ENCODE measurements at places on chromosomes 5 and 9.

DNA sequence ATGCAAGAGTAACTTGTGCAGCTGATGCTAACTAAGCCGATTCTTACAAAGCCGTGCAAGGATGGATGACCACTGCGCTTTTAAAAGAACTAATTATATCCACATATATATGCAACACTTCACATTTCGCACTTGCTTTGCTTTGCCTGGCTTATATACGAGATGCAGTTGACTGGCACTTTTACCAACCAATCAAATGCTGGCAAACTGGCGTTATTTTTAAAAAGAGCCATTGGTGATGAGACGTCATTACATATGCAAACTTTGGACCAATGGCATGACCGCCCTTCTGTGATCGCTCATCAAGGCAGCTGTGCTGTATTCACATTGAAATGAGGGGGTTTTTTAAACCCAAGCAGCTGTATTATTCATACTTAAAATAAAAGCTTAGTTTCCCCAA is 1147.7 kb upstream of the WWC1 start:
- DNase-seq: no peak

GRCh38 chr5:135085936-135086725 is 52.1 kb upstream of the PITX1 start:
- no peak for DNase-seq

GRCh38 chr5:10228288-10228687 is 21.4 kb downstream of the ATPSCKMT start:
- no peak for DNase-seq

GRCh38 chr9:77926371-77926878 is 105.2 kb downstream of the GNAQ start:
- DNase-seq: peak; percentile 37

DNA sequence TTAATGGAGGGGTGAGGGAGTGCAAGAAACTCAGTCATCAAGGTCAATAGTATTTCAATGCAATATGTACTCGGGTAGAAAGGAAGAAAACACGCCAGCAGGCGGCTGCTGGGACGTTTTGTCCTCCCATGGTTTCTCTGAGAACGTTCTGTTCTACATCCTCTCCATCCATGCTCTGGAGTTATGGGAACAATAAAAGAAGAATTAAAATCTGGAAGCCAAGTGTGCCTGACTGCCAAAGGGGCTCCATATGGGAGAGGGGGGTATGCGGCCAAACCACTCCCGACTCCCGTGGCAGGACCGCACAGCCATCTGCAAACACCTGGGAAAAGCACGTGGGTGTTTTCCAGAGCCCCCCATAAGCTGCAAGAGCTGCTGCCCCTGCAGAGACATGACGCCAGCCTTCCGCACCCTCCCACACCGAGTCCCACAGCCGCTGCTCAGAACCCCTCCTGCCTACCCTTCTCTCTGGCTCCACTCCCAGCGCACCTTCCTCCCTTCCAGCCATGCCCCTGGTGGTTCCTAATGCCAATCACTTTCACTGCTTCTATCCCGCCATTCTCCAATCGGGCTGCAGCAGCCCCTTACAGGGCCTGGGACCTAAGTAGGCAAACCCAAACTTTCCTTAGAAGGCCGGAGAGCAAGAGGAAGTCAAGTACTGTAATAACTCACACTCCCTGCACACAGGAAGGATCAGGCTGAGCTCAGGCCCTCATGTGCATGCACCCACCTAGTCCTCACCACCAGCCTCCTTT is 241.6 kb downstream of the SYK start:
- no peak for DNase-seq

- no peak for DNase-seq
Measured at GRCh38 chr9:2242831-2243330, 227.7 kb downstream of the SMARCA2 start.

- no peak for DNase-seq
Measured at GRCh38 chr5:168174376-168174775, 117.1 kb upstream of the WWC1 start.

DNA sequence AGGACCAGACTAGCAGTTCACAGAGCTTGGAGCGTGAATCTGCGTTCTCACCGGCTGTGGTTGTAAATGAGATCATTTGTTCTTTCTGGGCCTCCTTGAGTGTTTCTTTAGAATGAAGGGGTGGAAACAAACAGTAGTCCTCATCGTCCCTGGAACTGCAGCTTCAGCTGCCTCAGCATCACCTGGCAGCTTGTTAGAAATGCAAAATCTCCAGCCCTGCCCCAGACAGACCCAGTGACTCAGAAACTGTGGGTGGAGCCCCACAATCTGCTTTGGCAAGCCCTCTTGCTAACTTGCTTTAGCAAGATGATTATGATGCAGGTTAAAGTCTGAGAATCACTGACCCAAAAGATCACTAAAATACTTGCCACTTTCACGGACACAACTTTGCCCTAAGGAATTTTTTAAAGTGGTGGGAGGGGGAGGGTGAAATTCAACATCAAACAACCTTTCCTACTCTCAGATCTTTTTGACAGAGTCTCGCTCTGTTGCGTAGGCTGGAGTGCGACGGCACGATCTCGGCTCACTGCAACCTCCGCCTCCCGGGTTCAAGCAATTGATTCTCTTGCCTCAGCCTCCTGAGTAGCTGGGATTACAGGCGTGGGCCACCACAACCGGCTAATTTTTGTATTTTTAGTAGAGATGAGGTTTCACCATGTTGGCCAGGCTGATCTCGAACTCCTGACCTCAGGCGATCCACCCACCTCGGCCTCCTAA is 86.0 kb downstream of the BRINP1 start:
- DNase-seq: peak; percentile 13

GRCh38 chr5:41095324-41096101 is 24.4 kb upstream of the MROH2B start:
- no peak for DNase-seq

GRCh38 chr5:14243766-14244165 is 100.6 kb downstream of the TRIO start:
- no peak for DNase-seq

DNA sequence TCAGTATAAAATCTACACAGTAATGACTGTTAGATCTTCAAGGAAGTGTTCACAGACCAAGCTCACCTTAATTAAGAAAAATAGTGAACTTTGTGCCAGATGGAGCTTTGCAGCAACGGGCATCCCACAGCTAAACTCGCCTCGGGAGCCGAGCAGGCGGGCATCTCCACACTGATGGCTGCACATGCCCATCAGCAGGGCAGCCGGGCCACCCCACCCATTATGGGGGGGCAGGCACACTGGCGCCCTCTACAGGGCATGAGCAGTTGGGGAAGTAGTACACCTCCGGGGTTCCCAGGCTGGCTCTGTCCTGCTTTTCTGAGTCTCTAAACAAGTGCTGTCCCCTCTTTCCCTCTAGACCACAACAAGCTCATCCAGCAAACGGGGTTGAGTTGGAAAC is 21.6 kb downstream of the ANKS6 start:
- no peak for DNase-seq

DNA sequence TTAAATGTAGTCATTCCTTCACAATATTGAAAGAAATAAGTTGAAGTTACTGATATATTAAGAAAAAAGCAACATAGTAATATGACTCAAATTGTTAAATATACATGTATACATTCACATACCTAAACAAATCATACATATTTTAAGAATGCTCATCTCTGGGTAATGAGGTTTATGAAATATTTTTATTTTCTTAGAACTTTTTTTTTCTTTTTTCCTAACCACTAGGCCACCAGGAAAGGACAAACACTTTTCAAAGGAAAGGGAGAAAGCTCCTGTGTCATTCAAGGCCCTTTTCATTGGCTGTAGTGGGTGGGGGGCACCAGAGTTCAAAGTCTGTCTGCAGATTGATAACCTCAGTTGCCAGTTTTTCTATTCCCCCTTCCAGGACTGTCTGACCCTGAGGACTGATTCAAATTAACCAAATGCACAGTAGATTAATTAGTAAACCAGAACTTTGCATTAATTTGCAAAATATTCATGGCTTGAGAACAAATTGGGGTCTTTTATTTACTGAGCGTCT is 72.9 kb upstream of the NIPAL4 start:
- DNase-seq: no peak

- no peak for DNase-seq
Measured at GRCh38 chr5:125257997-125258396, 511.6 kb upstream of the ZNF608 start.

GRCh38 chr5:157540707-157541446 is 34.7 kb downstream of the ADAM19 start:
- DNase-seq: no peak

GRCh38 chr9:72160446-72161123 is 11.3 kb downstream of the GDA start:
- DNase-seq: no peak

GRCh38 chr9:98879963-98880310 is 63.8 kb upstream of the COL15A1 start:
- no peak for DNase-seq

DNA sequence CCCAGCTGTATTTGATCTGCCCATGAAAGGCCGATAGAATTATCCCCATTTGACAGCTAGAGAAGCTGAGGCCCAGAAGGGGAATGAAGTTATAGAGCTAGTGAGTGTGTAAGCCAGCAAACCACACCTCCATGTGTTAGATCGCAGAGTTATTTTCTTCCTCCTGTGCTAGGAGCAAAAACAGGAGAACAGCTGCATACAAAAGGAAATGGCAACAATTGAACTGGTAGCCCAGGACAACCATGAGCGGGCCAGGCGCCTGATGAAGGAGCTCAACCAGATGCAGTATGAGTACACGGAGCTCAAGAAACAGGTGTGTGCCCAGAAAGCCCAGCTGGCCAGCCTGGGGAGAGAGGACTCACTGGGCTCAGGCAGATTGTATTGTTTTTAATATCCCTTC is 30.4 kb downstream of the RAB14 start:
- no peak for DNase-seq

- DNase-seq: no peak
Measured at GRCh38 chr5:82661462-82661861, 383.3 kb upstream of the RPS23 start.

DNA sequence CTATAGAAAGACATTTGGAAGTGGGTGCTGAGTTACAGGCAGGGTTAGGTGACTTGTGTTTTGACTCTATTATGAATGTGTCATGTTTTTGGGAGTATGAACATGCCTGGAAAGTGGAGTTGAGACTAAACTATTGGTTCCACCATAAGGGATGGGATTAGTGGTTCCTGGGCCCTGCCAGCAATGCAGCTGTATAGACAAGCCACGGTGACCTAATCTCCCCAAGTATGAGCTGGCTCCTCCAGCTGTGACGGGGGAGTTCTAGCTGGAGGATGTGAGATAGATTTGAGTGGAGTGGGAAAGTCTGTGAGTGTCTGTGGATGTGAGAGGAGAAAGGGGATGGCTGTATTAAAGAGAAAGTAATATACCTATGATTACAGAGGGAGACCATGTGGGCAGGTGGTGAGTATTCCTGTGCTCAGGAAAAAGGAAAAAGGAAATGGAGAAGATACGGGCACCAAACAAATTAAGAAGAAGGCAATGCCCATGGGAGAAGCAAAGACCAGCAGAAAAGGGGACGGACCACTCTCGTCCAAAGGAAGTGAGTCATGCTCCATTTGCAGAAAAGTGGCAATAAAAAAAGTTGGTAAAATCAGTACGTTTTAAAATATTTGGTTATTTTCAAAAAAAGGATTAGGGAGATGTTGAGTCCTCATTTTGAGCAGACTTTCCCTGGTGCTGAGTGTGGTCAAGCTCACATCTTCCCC is 48.3 kb upstream of the ICE1 start:
- peak; percentile 47 for DNase-seq

DNA sequence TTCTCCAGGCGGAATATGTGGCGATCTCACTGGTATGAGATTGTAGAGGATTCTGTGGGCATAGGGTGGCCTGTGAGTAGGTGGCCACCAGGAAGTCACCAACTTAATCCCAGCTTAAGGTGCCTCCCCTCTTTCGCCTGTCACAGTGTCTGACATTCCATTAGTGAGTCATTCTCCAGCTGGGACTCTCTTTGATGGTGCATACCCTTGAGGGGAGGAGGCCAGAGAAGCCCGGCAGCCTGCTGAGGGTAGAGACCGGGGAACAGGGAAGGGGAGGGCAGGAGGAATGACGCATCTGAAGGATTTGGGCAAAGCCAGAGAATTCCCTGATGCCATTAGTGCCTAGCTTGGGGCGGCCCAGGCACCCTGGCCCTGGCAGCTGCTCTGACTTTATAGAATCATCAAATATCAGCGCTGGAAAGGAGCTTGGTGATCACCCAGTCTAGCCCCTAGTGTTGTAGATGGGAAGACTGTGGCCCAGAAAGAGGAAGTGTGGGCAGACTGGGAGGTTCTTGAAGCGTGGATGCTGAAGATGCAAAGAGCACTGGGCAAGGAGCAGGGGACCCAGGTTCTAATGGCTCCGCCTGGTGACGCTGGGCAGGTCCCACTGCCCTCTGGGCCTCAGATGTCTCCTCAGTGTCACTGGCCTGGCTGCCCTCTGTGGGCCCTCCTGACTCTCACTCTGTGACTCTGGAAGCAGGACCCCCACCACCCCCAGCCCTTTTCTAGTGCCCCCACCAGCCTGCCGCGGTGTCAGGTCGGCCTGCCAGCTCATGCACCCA is 41.4 kb downstream of the DAB2IP start:
- no peak for DNase-seq

DNA sequence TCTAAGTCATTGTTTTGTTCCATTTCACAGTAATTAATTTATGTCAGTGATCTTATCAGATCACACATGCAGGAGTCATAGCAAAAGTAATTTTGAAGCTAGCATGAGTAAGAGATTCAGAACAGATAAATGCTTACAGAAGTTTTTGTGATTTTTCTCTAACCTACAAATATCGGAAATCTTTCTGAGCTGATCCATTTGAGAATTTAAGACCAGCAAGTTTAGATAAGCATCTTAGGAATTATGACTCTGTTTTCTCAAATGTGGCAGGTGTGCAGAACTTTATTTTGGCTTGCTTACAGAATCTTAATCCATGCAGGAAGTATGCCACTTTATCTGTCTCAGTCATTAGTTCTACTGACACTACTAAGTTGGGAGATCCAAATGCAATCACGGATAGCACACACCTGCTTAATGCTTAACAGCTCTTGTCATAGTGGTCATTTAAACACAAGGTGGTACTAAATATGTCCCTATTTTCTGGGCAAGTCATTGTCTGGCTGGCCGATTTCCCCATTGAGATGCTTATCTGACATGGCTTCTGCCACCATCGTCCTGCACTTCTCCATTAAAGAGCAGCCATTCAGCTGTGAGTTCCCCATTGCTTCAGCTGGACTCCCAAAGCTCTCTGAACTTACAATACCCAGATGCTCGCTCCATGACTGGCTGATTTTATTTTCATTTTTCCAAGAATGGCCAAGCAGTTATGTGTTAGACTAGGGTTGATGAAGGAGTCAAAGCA is 305.4 kb upstream of the NUDT12 start:
- DNase-seq: no peak
